ENCODE measurements at places on chromosomes 3 and 15. TPM values are rescaled to one million over a fixed set of nuclear protein-coding genes. Genes with fewer than 3 reads are reported as not detected.
A peak's percentile ranks its signal among the peaks of the same experiment; 100 is the strongest.

DNA sequence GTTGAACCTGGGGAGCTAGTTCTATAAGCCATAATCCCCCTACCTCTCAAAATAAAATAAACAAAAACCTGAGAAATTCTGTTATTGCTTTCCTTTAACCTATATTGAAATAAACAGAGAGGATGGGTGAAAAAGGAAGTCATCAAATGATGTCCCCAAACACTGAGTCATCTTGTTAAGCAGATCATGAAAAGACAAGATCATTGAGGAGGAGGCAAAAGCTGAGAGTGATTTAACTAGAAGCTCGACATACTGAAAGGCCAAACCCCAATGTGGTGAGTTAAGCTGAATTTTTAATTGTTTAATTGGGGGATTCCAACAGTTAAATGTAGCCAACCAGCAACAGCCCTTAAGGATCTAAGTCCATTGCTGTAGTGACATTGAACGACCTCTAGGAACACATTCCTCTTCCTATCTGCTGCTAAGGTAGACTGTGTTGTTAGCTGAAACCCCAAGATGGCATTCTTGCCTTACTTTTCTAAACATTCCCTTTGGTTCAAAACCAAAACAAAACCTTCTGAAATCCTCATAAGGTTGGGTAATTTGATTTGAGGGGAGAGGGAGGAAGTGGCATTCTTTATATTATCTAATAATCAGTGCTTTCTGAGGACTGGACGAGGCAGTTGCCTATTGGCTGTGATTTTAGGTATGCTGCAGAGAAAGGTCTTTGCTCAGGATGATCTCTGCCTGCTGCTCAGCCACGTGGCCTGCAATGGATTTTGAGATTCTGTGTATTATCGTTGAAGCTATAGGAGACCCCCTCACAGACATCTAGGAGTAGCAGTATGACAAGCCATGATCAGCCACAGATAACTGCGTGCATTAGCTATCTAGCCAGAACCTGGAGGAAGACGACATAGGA lies 62.7 kb upstream of the BNIP2 start:
- DNase-seq: peak; percentile 56

- no peak for DNase-seq
Observed at GRCh38 chr3:182920515-182921084, 59.7 kb downstream of the DCUN1D1 start.

- DNase-seq: no peak
Observed at GRCh38 chr3:43873723-43874122, 183.0 kb downstream of the ABHD5 start.

DNA sequence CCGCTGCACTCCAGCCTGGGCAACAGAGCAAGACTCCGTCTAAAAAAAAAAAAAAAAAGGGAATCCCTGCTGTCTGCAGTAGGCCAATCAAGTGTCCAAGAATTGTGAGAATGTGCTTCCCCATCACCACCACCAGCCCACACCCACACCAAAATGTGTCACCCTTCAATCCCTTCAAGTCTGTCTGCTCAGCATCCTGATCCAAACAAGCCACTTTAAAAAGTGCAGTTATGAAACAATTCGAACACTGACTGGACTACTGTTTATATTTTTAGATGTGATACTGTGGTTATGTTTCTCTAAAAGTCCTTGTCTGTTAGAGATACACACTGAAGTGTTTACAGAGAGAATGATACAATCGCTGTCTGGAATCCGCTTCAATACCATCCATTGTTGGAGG lies 78.1 kb upstream of the CGNL1 start:
- no peak for DNase-seq

GRCh38 chr3:130850843-130851242 lies 43.0 kb upstream of the ATP2C1 start:
- no peak for DNase-seq

DNA sequence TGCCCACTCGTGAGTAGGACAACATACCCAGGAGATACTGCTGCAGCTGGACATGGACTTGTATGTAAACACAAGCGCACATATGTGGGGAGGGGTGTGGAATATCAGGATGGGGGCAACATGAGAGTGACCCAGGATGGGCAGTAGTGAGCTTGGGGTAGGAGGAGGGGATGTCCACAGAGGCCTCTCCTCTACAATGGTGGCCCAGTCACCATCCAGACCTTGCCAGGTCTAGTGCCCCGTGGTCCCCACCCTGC lies 266 bp upstream of the ZBTB47 start:
- no peak for DNase-seq

DNA sequence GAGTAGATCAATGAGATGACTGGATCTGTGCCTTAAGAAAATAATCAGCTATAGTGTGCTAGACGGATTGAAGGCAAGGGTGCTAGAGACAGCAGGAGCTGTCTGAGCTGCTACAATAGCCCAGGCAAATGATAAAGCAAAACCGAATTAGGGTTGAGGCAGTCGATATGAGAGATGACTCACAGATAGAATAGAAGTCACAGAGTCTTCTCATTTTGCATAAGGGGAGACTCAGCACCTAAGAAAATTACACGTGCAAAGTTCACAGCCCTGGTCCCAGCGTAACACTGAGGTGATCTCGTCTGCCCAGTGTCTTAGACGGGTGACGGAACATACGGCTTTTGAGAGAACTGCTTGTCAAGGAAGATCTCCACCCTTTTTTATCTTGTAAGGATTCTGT lies 11.6 kb downstream of the LPP start:
- DNase-seq: no peak

GRCh38 chr3:57793737-57794187 lies 37.7 kb downstream of the SLMAP start:
- DNase-seq: no peak

The RTP3 gene
- total RNA-seq: 0.07 TPM

The UQCC5 gene
- 21.5 TPM for total RNA-seq

The FBLN2 gene
- 30.9 TPM for total RNA-seq
